ENCODE measurements at places on chromosomes 3 and 15.

DNA sequence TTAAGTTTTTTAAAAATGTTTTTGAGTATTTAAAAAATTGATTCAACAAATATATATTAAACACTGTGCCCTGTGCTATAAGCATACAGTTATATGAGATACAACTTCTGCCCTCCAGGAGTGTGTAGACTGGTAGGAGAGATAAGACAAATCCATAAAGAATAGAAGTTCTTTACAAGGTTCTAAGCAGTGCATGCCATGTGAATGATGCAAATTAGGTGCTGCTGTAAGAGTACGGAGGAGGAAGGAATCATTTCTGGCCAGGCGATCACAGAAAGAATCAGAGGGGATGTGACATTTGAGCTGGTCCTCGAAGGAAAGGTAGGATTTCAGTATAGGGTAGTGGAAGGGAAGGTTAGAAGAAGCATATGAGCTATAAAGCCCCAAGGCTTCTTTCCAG is 14.0 kb downstream of the MAPKBP1 start:
- DNase-seq, result no peak

DNA sequence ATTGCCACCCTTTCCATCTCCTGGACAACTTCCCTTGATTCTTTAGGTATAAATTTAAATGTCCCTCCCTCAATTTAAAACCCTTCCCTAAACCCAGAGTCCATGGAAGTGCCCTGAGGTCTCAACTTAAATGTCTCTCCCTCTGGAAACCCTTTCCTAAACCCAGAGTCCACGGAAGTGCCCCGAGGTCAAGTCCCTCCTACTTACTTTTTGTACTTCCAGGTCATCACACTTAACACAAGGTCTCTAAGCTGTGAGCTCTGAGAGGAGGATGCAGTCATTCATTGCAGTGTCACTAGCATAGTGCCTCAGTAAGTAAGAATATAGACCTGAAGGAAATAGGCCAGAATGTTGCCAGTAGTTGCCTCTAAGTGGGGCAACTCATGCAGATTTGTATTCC is 78.2 kb upstream of the BNC1 start:
- DNase-seq, result no peak

DNA sequence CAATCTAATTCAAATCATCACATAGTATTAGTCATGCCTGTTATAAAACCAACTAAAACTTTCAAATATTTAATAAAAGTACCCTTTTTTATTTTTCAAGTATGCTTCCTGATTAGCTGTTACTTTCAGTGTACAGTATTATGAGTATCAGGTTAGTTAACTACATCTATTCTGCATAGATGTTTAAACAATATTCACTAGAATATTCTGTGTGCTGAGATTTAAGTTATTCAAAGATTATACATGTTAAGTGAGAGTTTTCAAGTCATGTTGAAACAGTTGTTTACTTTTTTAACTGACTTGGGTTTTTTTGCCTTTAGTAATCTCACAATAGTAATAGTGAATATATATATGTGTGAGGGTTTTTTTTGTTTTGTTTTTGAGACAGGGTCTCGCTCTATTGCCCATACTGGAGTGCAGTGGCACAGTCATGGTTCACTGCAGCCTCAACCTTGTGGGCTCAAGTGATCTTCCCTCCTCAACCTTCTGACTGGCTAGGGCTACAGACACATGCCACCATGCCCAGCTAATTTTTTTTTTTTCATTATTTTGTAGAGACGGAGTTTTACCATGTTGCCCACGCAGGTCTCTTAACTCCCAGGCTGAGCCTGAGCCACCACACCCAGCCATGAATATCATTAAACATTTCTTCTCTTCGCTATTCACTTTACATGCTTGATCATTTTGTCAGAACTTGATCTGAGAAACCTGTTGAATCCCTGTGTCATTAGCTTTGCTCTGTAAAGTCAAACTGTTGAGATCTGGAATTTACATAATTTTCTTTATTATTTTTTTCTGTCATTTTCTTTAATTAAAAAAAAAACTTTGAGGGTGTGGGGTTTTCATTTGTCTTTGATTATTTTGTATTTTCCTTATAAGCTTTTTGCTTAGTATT is 286.2 kb upstream of the UBE2E1 start:
- DNase-seq, result no peak

DNA sequence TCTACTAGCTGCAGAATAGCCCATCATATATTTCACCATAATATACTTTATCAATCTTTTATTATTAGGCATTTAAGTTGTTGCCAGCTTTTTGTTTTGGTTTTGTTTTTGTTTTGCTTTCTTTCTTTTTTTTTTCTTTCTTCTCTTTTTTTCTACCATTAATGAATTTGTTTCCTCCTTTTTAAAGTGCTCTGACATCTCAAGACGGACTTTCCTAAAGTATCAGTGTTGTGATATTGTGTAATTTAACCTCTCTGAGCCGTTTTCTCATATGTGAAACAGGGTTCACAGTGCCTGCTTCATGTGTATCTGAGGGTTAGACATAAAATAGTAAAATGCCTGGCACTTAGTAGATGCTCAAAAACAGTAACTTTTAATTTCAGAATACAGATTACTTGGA is 109.5 kb upstream of the IL12A start:
- DNase-seq, result no peak

- DNase-seq, result no peak
Measured at GRCh38 chr3:54578417-54578816, 349.4 kb downstream of the LRTM1 start.

All from stomach (tissue), 19 donors.